ENCODE measurements at places on chromosomes 6 and 20.

GRCh38 chr20:53142225-53143127 is 170.3 kb downstream of the TSHZ2 start:
- no peak for DNase-seq

GRCh38 chr6:163705923-163706322 is 291.4 kb downstream of the QKI start:
- DNase-seq = no peak

DNA sequence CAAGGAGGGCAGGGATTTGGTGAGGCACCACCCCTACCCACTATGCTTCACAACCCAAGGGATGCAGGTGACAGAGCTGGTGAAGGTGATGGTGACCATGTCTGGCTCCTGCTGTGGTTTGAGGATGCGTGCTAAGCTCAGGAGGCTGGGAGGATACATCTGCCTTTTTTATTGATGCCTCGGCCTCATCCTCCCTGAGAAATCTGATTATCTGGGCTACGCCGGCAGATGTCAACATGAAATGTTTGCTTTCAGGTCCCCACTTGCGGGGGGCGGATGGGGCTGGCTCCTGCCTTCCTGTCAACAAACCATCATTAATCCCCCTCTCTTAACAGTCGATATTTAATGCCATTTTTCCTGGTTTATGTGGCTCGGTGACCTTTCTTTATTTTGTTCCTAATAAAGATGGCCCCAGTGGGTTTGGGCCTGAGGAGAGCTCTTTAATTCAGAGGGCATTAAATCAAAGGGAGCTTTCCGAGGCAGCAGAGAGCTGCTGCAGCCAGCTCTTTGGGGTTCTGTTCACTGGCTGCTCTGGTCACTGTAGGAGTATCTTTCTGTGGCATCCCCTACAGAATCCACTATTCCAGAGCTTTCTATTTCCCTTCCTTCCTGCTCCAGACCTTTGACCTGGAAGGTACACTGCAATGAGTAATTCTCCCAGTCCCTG is 33.5 kb upstream of the LRFN2 start:
- no peak for DNase-seq

DNA sequence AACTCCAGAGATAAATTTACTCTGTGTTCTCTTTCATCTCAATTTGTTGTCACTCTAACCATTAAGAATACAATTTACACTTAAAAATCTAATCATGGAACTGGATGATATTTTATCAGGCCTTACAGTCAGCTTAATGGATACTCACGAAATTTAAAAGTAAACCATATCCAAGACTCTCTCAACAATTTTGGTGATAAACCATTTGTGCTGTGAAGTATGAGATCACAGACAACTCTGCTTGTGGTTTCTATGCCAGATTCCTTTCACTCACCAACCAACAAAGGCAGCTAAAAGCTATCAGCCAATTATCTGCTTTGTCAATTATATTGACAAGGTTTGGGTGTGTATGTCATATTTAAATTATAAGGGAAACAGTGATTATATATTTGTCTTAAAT is 155.8 kb downstream of the TRDN start:
- no peak for DNase-seq

- no peak for DNase-seq
Measured at GRCh38 chr20:63031251-63032014, 24.7 kb upstream of the BHLHE23 start.

All from AG04449 (cell line).